ENCODE measurements at places on chromosomes 7 and 10.

DNA sequence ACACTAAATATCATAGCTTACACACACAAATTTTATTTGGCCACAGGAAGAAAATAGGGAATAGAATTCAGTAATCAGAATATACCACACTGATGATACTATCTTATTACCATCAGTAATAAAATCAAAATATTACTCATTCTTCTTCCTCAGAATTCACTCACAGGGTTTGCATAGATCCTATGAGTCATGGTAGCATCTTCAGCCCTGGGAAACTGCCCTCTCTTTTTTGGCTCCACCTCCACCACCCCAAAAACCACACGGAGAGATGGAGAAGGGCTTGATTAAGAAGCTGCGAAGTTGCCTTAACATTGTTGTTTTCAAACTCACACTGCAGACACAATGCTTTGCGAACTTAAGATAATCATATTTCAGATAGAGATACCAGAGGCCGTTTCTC is 154.1 kb upstream of the AHR start:
- DNase-seq: peak; percentile 63

- no peak for DNase-seq
Measured at GRCh38 chr10:129790715-129791446, 173.2 kb downstream of the EBF3 start.

GRCh38 chr7:27124096-27124901 is 6.3 kb downstream of the HOXA4 start:
- no peak for DNase-seq

- peak; percentile 20 for DNase-seq
Measured at GRCh38 chr7:25075459-25075858, 49.6 kb downstream of the CYCS start.

- no peak for DNase-seq
Measured at GRCh38 chr7:155218276-155219153, 79.2 kb upstream of the INSIG1 start.

GRCh38 chr10:86162036-86162435 is 204.6 kb downstream of the GRID1 start:
- no peak for DNase-seq

DNA sequence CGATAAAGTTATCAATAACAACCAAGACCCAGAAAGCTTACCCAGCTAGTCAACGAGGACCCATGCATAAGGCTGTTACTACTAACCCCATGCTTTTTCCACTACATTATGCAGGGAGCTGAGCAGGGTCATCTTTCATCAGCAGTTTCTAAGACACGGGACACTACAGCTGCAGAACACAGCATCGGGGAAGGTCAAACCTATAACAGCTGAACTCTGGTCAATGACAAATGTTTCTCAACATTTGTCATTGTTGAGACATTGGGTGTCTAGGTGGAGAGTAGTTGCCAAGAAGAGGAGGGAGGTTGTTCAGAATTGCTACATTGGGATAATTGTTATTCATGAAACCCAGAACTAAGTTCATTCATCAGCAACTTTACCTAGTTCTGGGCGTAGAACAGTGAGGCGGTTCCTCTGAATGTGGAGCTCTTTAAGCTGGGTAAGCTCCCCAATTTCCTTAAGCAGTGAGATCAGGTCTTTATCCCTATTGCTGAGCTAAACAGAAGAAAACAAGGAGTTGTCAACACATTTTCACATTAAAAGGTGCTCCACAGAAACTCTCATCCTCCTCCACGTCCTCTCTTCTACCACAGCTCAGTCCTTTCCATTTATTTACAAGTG is 105.6 kb downstream of the ZNF22 start:
- DNase-seq: no peak

DNA sequence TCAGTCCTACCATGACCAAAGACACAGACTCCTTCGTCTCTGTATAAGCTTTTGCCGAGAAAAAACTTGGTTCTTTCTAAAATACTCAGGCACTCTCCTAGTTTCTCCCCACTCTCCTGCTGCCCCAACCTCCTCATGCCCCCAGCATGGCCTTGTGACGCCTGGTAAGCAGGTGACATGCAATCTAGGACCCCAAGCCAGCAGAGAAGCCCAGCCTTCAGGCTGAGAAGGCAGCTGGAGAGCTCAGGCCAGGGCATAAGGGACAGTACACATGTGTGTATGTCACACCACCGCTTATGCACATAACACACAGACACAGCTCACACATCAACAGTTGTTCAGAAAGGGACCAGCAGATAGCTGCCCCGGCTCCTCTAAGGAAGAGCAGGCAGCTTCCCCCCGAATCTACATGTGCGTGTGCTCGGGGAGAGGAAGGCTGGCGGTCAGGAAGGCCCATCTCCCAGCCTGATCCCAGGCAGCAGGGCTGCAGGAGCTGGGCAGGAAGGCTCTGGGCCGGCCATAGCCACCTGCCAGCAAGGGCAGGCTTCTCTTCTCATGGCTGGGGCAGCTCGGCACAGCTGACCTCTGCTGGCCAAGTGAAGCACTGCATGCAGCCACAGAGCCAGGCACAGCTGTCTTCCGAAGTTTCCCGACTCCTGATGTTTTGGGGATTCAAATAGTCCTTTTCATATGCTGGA is 8.5 kb downstream of the DDX56 start:
- peak; percentile 56 for DNase-seq

- DNase-seq: no peak
Measured at GRCh38 chr7:112307506-112307905, 101.0 kb downstream of the ZNF277 start.

DNA sequence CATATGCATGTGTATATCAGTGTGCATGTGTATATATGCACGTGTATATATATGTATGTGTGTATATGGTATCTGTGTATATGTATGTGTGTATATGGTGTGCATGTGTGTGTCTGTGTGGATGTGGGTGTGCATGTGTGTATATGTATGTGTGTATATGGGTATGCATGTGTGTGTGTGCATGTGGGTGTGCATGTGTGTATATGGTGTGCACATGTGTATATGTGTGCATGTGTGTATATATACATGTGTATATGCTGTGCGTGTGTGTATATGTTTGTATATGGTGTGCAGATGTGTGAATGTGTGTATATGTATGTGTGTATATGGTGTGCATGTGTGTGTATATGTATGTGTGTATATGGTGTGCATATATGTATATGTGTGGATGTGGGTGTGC is 245.2 kb downstream of the ADAM12 start:
- no peak for DNase-seq

DNA sequence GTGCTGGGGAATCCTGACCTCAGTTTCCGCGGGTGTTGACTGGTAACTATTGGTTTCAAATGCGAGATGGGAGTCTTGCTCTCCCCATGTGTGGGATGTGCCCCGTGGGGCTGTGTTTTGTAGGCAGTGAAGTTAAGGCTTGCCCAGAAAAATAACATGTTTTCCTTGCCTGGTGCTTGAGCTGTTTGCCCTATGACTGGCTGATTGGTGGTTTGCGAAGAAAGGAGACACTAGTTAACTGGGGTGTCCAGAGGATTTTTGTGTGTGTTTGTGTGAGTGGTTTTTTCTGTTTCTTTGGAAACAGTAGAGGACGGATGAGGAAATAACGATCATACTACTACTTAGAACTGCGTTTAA is 61.9 kb downstream of the CREB5 start:
- no peak for DNase-seq

DNA sequence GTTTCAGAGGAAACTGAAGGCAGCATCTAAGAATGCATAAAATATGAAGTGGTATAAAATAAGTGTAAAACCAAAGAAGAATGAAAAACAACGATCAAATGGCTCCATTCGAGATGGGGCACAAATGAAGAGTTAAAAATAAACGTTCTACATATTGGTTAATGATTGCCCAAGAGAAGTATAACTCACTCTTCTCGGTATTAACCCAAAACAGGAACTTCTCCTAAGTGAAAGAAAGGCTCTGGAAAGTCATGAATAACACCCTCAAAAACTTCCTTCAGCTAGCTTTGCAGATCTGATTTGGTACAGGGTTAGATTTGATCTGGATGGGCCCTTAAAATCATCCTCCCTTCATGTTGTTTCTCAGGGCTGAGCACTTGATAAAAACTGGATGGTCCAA is 94.3 kb upstream of the ADO start:
- DNase-seq: no peak

- DNase-seq: no peak
Measured at GRCh38 chr7:105637755-105638154, 56.5 kb upstream of the EFCAB10 start.

DNA sequence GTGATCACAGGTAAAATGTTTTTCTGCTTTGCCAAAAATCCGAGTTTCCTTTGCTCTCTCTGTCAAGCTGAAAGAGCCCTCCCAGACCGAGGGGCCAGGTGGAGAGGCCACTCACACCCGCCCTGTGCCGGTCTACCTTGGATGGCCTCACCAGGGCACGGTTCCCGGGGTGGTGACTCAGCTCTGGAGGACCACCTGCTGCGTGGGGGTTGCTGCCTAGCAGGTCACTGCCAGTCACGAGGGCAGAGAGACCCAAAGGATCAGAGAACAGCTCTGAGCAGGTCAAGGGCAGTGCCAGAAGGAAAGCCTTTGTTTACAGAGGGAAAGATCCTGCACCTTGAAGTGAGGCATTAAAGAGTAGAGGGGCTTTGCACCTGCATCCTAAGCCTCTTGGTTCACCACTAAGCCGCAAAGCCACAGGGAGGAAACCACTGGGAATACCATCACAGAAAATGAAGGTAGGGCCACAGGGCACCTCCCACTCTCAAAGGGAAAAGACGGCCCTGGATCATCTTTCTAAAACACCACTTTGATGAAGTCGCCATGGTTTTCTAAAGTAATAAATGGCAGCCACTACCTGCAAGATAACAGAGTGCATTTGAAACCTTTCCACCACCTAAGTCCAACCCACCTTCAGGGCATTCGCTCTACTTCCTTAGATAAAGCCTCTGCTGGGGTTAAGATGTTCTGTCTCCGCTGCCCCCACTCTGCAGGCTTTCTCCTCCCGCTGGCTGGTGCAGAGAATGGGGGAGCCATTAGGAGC is 160.3 kb upstream of the KLF14 start:
- DNase-seq: no peak

Data from activated T-cell treated with anti-CD3 and anti-CD28 coated beads for 24 hours (primary cell).